Left ventricle myocardium inferior (tissue), 1 donor: ENCODE measurements at places on chromosomes 6 and 20. TPM values are rescaled to one million over a fixed set of nuclear protein-coding genes. Genes with fewer than 3 reads are reported as not detected.

ADGRF5 gene
- 42.1 TPM for total RNA-seq

MATN4 gene
- total RNA-seq, result not detected

GRCh38 chr6:156395276-156395675, 381.9 kb upstream of the ARID1B start:
- peaks cover 48% of the 10 kb centered on the region for H3K27me3 ChIP-seq
- no peak for DNase-seq
- H3K4me1 ChIP-seq, result no peaks in the 10 kb centered on the region
- H3K27ac ChIP-seq, result no peak overlapping the region
- H3K36me3 ChIP-seq, result no peaks in the 10 kb centered on the region

GRCh38 chr6:86070151-86070550, 427.5 kb upstream of the SYNCRIP start:
- H3K4me1 ChIP-seq, result no peaks in the 10 kb centered on the region
- no peaks in the 10 kb centered on the region for H3K36me3 ChIP-seq
- no peaks in the 10 kb centered on the region for H3K27me3 ChIP-seq
- DNase-seq, result no peak
- H3K4me3 ChIP-seq, result no peak overlapping the region

CRISP3 gene
- total RNA-seq, result not detected

GRCh38 chr20:39195582-39196021, 233.5 kb downstream of the DHX35 start:
- DNase-seq, result no peak
- H3K4me1 ChIP-seq, result no peaks in the 10 kb centered on the region
- no peaks in the 10 kb centered on the region for H3K36me3 ChIP-seq
- H3K27ac ChIP-seq, result no peak overlapping the region
- H3K27me3 ChIP-seq, result peaks cover 28% of the 10 kb centered on the region

DNA sequence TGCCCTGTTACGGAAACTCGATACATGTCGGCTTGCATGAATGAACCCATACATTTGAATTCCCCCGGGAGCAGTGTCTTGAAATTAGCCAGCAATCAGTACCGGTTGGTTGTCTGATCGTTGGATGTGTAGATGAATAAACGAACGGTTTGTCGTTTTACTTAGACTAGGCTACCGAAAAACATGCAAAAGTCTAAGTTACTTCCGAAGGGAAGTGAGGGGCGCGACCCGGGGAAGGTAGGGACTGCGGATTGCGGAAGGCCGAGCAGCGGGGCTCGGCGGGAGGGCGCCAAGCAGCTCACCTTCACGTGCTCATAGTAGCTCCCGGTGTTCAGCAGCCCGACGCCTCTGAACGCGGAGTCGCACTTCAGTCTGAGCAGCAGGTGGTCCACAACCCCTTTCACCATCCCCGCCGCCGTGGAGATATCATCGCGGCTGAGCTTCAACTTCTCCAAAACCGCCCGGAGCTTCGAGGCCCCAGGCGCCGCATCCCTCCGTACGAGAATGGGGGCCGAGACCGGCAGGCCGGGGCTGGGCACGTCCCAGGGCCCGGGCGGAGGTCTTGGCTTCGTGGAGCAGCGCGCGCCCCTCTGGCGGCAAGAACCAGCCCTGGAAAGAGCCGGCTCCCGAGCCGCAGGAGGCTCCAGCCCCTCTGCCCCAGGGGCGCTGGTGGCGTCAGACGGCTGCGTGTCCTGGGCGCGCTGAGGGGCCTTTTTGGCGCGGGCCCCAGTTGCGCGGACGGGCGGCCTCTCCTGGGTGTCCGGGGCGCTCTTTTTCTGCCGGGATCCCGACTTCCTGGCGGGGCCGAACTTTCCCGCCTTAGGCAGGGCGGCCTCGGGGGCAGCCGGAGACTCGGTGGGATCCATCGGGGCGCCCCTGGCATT, 632 bp downstream of the CGAS start:
- peak overlapping the region; percentile 93 for H3K4me3 ChIP-seq
- peak; percentile 32 for DNase-seq
- peaks cover 29% of the 10 kb centered on the region for H3K4me1 ChIP-seq
- H3K27ac ChIP-seq, result peak overlapping the region; percentile 89
- no peaks in the 10 kb centered on the region for H3K36me3 ChIP-seq

SUMO4 gene
- total RNA-seq, result 0.27 TPM

- H3K4me1 ChIP-seq, result peaks cover 68% of the 10 kb centered on the region
- H3K36me3 ChIP-seq, result no peaks in the 10 kb centered on the region
- H3K27me3 ChIP-seq, result peaks cover 100% of the 10 kb centered on the region
- DNase-seq, result no peak
- H3K4me3 ChIP-seq, result peak overlapping the region; percentile 52
Observed at GRCh38 chr6:108164815-108165706, 761 bp upstream of the NR2E1 start.

- H3K27ac ChIP-seq, result no peak overlapping the region
- no peak for DNase-seq
- peaks cover 5% of the 10 kb centered on the region for H3K4me1 ChIP-seq
Observed at GRCh38 chr6:53680489-53680888, 14.9 kb upstream of the KLHL31 start.

DNA sequence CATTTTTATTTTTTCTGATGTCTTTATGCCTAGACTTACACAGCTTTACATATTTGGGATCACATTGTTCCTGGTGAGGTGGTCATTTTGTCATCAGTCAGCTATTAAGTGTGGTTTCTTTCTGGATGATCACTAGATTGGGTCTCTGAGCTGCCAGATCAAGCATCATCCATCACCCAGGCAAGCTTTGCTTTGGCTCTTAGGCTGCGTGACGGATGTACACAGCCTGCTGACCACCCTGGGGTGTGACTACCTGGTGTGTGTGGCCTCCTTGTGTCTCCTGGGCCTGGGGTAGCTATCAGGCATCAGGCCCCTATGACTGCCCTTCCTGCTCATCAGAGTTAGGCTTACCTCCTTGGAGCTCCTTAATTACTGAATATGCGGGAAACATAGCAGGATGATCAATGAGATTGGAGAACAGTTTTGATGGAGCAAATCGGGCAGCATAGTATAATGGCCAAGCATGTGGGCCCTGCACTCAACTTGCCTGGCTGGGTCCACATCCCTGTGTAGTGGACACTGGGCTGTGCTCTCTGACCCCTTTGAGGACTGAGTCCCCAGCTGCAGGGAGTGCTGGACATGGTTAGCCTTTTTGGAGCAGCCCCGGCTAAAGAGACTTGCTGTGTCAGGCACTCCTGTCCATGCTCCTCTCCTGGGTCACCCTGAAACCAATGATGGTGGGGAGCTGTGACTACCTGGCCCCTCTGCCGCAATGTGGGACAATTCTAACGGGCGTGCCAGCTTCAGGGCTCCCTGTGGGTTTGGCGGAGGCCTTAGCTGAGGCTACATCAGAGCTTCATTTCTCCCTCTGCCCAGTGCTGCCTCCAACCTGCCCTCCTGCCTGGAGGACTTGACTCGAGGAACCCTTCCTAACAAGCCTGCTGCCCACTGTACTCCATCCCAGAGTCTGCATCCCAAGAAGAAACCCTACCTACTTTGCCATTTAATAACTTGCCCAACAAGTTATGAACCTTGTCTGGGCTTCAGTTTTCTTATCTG, 8.2 kb downstream of the DAAM2 start:
- H3K4me1 ChIP-seq, result peaks cover 45% of the 10 kb centered on the region
- no peaks in the 10 kb centered on the region for H3K27me3 ChIP-seq
- H3K36me3 ChIP-seq, result no peaks in the 10 kb centered on the region
- H3K27ac ChIP-seq, result no peak overlapping the region

- no peaks in the 10 kb centered on the region for H3K36me3 ChIP-seq
- H3K4me1 ChIP-seq, result peaks cover 53% of the 10 kb centered on the region
- no peaks in the 10 kb centered on the region for H3K27me3 ChIP-seq
- H3K4me3 ChIP-seq, result no peak overlapping the region
- no peak for DNase-seq
Observed at GRCh38 chr20:41560970-41561369, 57.2 kb downstream of the CHD6 start.

- no peak overlapping the region for H3K4me3 ChIP-seq
- no peaks in the 10 kb centered on the region for H3K4me1 ChIP-seq
- H3K36me3 ChIP-seq, result no peaks in the 10 kb centered on the region
- H3K27ac ChIP-seq, result no peak overlapping the region
Observed at GRCh38 chr6:22765015-22765414, 195.6 kb downstream of the HDGFL1 start.

DNA sequence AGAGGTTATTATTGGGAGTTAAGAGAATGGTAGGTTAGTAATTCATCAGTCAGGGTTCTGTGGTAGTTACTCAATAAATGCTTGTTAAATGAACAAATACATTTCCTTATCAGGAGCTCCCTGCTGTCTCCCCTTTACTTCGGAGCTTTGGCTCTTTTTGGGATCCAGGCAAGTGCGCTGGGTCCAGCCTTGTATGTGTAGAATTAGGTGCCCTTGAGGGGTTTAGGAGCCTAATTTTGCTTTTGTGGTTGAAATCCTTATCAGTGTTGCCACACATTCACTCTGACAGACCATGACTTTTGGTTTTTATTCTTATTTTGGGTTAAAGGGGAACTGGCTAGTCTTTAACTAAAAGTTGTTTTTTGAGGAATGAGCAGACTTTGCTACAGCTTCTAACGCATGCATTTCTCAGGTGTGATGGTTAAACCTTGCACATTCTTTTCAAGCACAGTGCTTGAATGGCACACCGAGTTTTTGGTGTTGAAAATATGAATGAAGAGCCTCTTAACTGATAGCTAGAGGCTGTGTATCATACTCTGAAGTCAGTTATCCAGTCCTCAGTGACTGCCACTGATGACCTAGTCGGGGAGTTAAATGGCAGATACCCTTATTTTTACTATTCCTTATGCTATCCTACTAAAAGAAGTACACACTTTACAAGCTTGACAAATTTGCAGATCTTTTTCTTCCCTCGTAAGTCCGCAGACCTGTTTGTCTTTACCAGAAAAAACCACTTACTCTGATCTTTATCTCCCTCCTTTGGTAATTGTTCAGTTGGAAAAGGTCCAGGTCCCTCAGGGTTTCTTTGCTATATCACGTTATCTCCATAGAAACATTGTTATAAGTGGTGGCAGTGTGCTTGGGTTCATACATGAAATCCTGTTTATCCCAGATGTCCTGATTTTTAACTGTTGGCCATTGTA, 50.7 kb upstream of the PLCG1 start:
- H3K4me3 ChIP-seq, result no peak overlapping the region
- no peak for DNase-seq
- peaks cover 8% of the 10 kb centered on the region for H3K4me1 ChIP-seq
- peaks cover 80% of the 10 kb centered on the region for H3K36me3 ChIP-seq
- H3K27me3 ChIP-seq, result no peaks in the 10 kb centered on the region

DNA sequence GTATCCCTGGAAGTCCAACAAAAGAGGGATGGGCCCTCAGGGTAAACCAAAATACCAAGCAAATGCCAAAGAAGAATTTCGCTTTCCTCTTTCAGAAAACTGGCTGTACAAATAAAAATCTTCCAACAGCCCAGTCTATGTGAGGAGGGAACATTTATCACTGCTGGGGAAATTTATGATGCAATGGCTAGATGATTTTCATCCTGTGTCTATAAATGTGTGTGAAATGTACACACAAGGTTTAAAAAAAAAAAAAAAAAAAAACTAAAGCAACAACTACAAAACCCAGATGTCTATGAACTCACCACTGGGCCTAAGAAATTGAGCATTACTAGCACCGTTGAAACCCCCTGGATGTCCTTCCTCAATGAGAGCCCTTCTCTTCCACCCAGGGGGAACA, 68.7 kb upstream of the SLC4A11 start:
- H3K27ac ChIP-seq, result no peak overlapping the region
- DNase-seq, result no peak
- peaks cover 25% of the 10 kb centered on the region for H3K4me1 ChIP-seq
- no peak overlapping the region for H3K4me3 ChIP-seq
- H3K36me3 ChIP-seq, result peaks cover 79% of the 10 kb centered on the region

DNA sequence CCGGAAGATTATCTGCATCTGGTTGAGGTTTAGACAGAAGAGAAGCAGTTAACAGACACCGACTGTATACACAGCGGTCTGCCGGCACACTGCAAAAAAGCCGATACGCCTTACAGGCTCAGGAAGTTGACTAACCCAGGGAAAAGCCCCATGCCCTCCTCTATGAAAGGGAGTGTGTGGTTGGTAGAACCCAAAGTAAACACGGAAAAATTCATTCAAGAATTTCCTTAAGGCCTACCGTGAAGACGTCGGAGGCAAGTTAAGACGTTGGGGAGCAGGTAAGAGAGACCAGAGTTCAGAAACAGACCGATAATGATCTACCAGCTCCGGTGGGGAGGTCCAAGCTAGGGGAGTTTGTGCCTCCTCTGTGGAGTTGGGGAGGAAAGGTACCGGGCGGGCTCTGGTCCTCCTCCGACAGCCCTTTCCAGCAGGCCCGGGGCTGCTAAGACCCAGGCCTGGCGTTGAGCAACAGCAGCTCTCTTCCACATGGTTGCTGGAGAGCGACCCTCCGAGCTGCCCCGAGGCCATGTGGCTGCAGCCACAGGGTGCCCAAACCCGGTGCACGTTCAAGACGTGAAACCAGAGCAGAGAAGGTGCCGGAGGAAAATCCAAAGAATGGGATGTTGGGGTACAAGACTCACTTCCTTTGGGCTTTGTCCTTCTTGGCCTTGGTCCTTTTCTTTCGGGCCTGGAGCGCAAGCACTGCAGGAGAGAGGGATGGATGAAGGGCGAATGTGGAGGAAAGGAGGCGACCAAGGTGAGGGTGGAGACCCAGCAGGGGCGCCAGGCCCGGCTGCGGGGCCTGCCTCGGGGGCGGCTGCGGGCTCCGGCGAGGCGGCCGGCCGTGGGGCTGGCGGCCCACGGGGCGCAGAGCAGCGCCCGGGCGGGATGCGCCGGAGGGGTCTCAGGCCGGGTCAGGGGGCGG, 809 bp downstream of the SRPK1 start:
- peaks cover 5% of the 10 kb centered on the region for H3K36me3 ChIP-seq
- DNase-seq, result no peak
- H3K27ac ChIP-seq, result peak overlapping the region; percentile 82
- H3K27me3 ChIP-seq, result no peaks in the 10 kb centered on the region
- peak overlapping the region; percentile 91 for H3K4me3 ChIP-seq
- peaks cover 37% of the 10 kb centered on the region for H3K4me1 ChIP-seq

DNA sequence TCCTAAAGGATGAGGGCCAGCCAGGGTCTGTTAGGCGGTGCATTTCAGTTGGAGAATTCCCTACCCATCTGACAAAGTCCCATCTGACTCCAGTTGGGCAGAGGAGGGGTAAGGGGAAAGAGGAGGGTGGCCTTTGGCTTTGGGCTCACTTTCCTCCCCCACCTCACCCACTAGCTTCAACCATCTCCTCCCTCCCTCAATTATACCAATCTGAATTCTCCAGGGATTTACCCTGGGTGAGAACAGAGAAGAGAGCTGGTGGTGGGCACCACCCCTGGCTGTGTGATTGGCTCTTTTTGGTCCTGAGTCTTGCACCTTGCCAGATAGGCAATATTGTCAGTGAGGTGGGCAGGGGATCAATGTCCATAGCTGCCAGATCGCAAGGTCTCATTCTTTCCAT, 3.2 kb downstream of the HMGA1 start:
- H3K27ac ChIP-seq, result no peak overlapping the region
- DNase-seq, result no peak
- H3K36me3 ChIP-seq, result peaks cover 15% of the 10 kb centered on the region
- no peak overlapping the region for H3K4me3 ChIP-seq

DNA sequence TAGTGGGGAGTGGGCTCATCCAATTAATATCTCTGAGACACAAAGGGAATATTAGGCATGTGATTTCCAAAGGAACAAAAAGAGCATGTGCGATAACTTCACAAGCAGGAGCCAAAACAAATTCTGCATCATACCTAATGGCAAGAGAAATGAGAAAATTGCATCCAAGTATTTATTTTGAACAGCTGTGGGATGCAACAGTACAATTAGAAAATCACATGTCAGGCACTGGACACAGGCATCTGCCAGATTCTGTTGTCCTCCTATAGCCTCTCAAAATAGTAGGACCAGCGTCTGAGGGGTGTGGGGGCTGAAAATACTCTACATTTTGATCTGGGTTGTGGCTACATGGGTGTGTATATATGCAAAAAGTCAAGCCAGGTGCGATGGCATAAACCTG, 66.3 kb downstream of the EDN1 start:
- H3K36me3 ChIP-seq, result no peaks in the 10 kb centered on the region
- DNase-seq, result no peak
- no peak overlapping the region for H3K27ac ChIP-seq

KIF25 gene
- 0.22 TPM for total RNA-seq
